ENCODE measurements at places on chromosomes 5 and 9.

DNA sequence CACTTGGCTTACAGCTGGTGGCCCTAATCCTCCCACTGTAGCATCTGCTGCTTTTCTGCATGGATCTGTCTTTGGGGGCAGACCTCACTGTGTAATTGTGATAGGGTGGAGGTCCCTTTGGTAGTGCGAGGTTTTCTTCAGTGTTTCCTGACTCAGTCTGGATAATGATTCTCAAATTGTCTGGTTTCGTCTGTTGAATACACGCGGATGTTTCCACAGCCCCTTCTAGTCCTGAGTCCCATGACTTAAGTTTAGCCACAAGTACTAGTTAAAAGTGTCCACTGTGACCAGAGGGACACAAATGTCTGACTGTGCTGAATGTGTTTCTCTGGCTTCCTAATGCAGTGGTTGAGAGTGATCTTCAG, 70.5 kb downstream of the LMNB1 start:
- no peak for DNase-seq

DNA sequence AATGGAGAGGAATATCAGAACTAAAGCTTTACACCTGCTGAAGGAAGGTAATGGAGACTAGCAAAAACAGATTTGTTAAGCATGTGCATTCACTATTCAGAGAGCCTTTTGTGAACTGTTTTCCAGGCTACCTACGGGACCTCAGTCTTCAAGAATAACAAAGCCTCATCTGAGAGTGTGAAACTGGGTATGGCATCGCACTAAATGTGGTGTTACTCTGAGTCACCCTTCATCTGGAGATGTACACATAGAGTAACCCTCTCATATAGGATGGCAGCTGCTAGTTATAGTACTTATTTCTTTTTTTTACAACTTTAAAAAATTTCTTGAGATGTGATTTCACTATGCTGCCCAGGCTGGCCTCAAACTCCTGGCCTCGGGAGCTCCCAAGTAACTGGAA, 306.8 kb downstream of the ZNF608 start:
- DNase-seq = no peak

GRCh38 chr5:63726496-63726895, 235.7 kb downstream of the HTR1A start:
- DNase-seq = no peak

DNA sequence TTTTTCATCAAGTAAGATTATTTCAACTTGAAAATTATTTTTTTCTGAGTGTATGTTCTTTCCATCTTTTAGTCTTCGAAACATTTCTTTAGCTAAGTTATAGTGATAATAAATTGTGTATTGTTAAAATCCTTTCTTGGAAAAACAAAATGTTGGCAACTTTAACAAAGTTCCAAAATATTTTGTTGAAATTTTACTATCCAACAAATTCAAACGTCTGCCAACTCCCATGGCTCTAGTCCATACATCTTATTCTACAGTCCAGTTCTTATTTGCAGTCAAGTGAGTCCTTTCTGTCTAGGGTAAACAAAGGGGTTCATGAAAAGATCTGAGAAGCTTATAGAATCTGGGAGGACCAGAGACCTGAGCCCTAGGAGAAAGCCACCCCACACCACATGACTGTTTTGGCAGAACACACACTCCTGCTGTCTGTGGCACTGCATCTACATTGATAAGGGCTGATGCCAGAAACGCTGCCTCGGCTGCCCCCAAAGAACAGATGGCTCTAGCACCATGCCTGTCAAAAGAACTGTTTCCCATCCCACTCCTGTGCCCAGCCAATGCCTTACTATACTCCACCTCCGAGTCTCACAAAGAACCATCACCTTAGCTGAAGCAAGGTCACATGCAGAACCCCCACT, 47.5 kb downstream of the FEM1C start:
- no peak for DNase-seq

DNA sequence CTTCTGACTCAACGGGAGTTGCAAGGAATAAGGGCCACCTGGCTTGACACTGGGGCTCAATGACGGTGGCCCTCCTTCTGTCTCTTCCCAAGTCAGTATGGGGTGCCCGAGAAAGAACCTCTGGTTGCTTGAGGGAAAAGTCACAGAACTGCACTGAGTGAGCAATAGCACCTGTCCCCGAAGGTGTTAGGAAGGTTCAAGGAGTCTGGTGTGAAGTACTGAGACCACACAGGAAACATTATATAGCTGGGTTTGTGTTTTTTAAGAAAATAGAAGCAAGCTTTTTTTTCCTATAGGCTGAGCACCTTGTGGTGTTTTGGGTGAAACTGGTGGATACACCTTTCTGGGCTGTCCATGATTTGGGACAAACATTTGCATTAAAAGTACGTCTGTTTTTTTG, 62.9 kb downstream of the SPIN1 start:
- no peak for DNase-seq

DNA sequence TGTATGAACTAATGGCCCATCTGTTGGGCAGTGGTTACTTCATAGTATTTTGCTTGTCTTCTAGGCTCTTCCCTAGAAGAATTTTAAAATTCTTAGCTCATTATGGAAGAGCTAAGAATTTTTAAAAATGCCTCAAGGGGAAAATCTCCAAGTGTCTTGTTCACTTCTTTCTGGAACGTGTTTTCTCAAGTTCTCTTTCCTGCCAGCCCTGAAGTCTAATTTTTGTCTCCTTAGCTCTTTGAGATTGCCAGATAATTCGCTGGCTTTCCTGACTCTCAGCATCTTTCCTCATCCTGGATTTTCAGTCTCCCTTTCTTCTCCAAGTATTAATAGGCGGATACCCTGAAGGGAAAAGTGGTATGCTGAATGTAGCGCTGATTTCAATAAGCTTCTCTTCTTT, 395.4 kb downstream of the ARRDC3 start:
- DNase-seq = no peak

DNA sequence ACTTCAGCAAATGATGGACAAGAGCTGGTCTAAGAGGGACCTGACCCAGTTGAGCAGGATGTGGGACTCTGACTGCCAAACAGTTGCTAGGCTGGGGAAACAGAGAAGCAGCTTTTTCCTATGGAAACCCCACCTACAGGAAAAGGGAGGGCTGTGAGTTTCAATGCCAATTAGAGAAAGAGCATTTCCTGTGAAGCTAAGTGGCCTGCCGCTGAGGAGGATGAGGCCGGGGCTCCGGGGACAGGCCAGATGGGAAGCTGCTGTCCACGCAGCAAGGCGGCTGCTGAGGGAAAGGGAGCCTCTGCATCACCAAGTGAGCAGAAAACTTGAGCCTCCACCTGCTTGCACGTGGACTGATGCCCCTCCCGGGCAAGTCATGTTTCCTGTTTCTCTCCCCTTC, at the start of gene PCDH12:
TSS of gene PCDH12 (minus strand) at position 90 of the 400 bp plus-strand sequence. CDS start 351 bp downstream, outside the sequence.
- no peak for DNase-seq

DNA sequence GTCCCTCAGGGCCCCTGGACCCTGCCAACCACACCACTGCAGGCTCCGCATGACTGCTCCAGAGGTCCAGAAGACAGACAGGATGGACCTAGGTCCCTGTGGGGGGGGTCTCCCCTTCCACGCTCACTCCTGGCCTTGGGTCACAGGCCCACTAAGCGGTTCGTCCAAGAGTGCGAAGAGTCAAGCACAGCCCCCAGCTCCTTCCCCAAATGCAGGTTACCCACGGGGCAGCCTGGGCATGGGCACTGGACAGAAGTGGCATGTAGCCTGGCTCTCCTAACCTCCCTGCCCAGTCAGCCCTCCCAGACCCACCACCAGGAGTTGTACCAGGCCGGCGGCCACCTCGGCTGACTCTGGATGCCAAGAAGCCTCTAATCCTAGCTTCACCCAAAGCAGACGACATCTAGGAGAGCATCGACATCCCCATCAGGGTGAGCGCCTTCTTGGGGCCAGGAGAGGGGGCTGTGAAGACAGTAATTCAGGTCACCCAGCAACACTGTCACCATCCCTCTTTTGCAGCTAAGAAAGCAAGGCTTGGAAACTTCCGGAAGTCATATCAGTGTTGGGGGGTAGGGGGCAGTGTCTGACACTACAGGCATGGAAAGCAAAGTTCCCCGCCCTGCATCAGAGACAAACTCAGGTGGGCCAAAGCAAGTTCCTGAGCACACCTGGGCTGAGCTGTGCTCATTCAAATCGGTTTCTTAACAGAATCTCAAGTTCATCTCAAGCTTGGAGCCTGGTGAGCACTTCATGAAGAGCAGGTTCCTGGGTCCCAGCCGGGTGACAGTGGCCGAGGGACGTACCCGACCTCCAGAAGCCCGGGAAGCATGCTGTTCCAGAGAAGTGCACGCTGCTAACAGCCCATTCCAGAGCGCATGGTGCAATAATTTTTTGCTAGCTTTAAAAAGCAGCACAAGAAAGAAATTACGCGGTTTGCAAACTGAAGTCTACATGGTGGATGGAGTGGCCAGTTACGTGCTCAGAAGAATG, 68.7 kb downstream of the SEMA4D start:
- peak; percentile 44 for DNase-seq

GRCh38 chr9:5846501-5846921, 13.6 kb upstream of the ERMP1 start:
- DNase-seq = no peak

- no peak for DNase-seq
These were observed 45.0 kb downstream of the ELL2 start for GRCh38 chr5:95916687-95917085.

GRCh38 chr9:98839724-98840123, 32.3 kb downstream of the GALNT12 start:
- no peak for DNase-seq

- DNase-seq = no peak
These were observed 7.6 kb upstream of the IRF1 start for GRCh38 chr5:132498152-132498551.

GRCh38 chr5:77316871-77317661, 106.6 kb downstream of the PDE8B start:
- DNase-seq = no peak

DNA sequence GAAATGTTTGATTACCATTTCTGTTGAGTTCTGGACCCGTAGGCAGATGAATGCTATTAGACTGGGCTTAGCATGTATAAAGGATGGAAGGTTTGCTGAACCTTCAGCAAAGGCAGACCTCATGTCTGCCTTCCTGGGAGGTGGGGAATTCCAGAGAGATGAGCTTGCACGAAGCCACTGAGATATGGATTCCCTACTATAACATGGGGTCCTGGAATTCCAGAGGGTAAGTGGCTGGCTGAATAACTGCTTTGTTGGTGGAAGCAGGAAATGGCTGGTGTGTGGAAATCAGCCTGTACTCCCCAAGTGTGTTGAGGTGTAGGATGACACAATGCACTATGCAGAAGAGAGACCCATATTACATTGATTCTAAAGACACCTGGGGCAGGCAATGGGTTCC, 526.4 kb downstream of the CTNND2 start:
- DNase-seq = no peak

GRCh38 chr9:106880863-106881262, 17.9 kb downstream of the ZNF462 start:
- DNase-seq = no peak

GRCh38 chr5:148615644-148616275, 38.6 kb downstream of the HTR4 start:
- DNase-seq = no peak

DNA sequence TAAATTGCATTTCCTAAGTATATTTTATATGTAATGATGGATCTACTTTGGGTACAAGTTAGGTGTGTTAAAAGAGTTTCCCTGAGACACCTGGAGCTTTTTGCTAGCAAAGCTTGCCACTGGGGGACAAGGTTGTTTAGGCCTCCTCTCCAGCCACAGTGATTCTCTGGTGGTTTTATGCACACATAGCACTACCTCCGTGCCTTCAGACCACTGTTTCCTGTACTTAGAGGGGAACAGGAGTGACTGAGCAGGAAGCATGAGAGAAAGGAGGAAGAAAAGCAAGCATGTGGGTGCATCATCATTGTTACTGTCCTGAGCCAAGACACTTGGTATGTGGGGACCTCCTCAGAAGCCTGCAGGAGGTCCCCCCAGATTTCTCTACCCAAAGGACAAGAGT, 272.1 kb downstream of the RASEF start:
- DNase-seq = no peak

DNA sequence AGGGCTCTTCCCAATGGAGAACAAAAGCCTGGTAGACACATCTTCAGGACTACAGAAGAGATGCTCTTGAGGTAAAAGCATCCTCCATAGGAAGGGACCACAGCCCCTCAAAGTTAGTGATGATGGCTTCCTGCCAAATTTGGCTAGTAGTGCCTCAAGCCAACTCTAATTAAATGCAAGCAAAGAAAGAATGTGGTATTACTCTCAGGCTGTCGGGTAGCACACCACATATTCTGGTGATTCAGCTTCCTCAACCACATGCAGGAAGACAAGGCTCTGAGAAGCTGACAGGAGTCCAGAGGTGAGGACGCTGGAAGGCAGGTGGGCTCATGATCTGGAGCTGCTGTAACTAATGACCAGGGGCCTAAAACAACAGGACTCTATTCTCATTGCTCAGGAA, 37.2 kb upstream of the S1PR3 start:
- no peak for DNase-seq

DNA sequence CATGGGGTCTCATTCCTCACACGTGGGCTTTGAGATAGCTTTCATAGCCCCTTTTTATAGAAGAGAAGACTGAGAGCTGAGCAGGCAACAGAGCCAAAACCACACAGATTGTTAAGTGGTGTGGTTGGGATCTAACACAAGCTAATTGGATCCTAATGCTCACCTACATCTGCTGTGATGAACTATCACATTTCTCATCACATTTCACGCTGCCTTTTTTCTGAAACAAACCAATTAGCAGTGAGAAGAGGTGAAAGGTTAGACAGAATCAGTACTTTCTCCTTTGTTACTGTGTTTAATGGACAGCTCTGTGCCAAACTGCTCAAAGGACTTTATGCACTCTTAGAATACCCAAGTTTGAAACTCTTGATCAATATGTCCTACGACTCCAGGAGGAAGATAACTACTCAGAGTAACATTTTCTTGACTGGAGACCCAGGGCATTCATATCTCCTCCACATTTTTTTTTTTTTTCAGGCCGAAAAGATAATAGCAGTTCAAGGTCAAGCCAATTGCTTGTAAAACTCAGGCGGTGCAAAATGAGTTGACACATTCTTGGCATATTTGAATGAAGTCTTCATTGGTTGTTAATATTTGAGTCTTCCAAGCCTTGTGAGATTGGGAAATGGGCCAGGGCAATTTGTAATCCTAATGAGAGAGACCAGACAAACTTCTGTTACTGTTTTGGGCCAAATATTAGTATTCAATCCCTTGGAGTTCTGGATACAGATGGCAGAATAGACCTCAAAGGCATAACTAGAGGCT, 138.4 kb downstream of the KCTD16 start:
- DNase-seq = no peak

DNA sequence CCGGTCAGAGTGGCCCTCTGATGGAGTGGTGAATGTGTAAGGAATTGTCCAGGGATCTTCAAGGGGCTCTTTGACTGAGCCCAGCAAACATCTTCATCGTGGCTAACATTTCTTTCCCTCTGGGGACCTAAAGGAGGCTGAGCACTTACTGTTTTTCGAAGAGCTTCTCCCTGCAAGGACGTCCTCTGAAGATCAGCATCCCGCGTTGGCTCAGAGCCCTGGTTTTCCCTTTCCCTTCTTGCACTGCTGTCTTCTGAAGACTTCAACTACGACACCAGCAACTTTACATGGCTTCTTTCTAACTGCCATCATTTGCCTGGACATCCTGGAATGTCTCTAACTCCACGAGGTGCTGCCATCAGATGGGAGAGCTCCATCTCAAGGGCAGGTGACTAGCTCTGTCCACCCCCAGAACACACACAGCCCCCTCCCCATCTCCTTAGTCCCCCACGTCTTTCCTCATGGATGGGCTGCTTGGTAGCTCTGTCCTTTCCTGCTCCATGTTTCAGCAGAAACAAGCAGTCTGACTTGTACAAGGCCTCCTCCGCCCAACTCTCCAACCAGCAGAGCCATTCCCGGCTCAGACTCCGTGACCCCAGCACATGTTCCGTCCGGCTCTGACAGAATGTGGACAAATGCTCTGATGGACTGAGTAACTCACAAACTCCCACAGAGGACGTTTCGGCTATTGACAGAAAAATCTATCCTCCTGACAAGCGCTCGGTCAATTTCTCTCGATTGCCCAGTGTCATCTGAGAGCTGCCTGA, 17.1 kb downstream of the SHB start:
- no peak for DNase-seq

All from stimulated activated CD8-positive, alpha-beta memory T cell treated with anti-CD3 and anti-CD28 coated beads, Interleukin-15, amount 100 ng/mL, for 1 hour (primary cell).